ENCODE measurements at places on chromosomes 4 and X.

DNA sequence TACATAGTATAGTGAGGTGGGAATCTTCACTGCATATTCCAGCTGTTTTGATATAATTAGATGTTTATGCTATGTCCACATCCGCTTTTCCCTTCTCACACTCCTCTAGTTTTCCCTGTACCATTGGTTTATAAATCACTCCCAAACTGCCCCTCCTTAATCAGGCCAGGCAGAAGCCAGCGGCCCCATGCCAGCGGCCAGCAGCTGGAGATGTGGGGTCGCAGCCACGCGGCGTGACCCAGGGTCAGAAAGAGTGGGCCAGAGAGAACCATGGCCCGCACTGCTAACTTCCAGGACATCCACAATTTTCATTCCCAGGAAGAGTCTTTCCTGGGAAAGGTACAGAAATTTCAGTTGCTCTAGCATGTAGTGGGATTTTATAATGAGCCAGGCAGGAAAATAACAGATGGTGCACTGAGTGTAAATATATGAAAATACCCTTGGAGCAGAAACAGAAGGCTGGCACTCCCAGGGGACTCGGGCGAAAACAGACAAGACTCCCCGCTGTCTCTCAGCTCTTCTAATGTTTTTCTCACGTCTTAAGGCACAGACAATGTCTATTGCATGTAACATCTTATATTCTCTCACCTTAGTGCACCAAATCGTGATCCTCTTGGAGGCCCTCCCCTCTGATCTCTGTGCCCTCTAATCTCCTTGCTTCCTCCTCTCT, 145.9 kb upstream of the ZFP42 start:
- DNase-seq: no peak

- no peak for DNase-seq
Measured at GRCh38 chr4:183249854-183250253, 70.2 kb downstream of the CLDN22 start.

DNA sequence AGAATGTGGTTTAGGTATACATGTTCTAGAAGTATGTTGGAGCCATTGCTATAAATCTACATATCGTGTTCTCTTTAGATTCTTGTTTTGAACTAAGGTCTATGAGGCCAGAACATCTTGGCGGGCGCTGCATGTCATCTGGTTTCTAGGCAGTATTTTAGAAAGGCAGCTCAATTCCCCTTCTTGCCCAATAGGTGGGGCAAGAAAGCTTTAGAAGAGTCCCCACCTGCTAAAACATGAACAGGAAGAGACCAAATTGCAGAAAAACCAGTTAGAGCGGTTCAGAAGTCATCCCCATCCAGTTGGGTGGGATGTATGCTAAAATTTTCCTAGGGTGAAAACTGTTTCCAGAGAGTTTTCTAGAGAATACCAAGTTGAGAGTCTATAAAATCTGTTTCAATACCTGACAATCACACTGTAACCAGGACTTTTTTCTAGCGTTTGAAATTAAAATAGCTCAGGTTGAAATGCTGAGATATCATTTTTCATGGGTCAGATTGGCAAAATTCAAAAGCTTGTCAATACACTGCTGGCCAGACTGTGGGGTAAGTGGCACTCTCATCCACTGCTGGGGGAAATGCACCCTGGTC, 17.5 kb upstream of the SH3KBP1 start:
- DNase-seq: no peak

DNA sequence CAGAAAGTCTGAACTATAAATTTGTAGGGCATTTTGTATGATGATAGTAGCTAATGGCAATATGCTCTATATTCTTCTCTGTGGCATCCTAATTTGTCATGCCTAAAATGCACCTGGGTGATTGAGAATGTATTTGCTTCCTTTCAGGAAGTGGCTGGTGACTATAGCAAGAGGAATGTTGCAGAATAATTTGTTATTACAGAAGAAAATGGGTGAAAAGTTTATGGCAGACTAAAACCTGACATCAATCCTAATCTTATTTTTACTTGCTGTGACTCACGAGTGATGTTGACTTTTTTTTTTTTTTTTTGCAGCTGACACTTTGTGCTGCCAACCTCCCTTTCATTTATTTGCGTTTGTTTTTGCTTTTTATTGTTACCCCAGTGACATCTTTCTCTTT, 141.1 kb downstream of the MSL3 start:
- no peak for DNase-seq

GRCh38 chrX:123846577-123847038, 13.2 kb upstream of the XIAP start:
- DNase-seq: no peak

DNA sequence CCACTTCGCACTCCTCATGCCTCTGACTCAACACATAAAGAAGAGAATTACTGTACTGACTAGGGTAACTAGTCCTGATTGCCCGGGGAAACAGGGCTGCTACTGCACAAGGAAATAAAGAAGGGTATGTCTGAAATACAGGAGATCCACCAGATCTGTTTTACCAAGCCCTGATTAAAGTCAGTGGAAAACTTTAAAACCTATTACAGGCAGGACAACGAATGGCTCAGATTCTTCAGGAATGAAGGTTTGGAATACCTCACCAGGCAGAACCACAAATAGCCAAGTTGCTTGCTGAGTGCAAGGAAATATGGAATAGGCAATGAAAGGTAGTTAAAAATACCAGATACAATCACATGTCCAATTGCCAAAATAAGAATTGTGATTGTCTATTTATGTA, 17.3 kb downstream of the LAMTOR3 start:
- no peak for DNase-seq

Data from thoracic aorta (tissue), 2 donors.